Gastroesophageal sphincter (tissue), 4 donors: ENCODE measurements at places on chromosomes 13 and 19. TPM values are rescaled to one million over a fixed set of nuclear protein-coding genes. Genes with fewer than 3 reads are reported as not detected.

DNA sequence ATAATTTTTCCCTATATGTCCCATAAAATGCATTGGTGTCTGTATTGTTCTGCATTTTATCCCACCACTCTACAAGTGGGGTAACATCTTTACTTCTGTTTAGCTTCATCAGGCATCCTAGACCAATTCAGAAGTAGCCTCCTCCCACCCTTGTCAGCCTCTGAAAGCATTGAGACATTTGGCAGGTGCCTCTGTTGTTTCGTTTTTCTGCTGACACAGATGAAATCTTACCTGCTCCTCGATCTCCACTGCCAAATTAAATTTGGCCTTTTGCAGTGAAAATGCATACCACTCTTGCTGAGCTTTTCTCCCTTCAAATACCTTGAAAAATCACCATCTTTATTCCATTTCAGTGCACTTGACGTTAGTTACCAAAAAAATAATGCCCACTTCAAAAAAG, 83.5 kb upstream of the STARD13 start:
- no peaks in the 10 kb centered on the region for H3K4me1 ChIP-seq
- H3K4me3 ChIP-seq, result no peak overlapping the region
- H3K27me3 ChIP-seq, result no peaks in the 10 kb centered on the region
- peaks cover 2% of the 10 kb centered on the region for H3K36me3 ChIP-seq
- no peak overlapping the region for H3K27ac ChIP-seq
- ATAC-seq, result no peak

- H3K36me3 ChIP-seq, result no peaks in the 10 kb centered on the region
- H3K4me1 ChIP-seq, result peaks cover 62% of the 10 kb centered on the region
- H3K4me3 ChIP-seq, result peak overlapping the region; percentile 11
- ATAC-seq, result no peak
- no peaks in the 10 kb centered on the region for H3K27me3 ChIP-seq
- no peak overlapping the region for H3K27ac ChIP-seq
These were observed 54.8 kb downstream of the GATAD2A start for GRCh38 chr19:19460258-19460731.

- H3K36me3 ChIP-seq, result no peaks in the 10 kb centered on the region
- peak overlapping the region; percentile 46 for H3K4me3 ChIP-seq
- H3K4me1 ChIP-seq, result no peaks in the 10 kb centered on the region
- ATAC-seq, result no peak
- H3K27me3 ChIP-seq, result peaks cover 100% of the 10 kb centered on the region
These were observed 604 bp downstream of the ERFL start for GRCh38 chr19:41927497-41928192.

DNA sequence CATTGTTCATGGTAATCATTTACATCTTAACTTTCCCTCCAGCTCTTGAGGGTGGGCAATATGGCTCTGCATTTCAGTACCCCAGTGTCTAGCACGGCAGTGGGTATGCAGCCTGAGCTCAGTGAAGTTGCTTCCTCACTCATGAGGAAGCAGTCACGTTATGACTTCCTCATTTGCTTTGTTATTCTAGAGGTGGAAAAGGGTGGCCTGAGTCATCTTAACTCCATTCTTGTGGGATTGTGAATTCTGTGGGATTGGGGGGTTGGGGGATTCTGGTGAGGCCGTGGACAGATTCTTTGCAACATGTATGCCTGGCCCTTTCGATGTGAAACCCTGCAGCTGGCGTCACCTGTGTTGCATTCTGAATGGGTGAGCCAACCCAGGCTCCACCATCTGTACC, 406.7 kb upstream of the ZNF507 start:
- H3K4me3 ChIP-seq, result no peak overlapping the region
- no peak for ATAC-seq
- no peaks in the 10 kb centered on the region for H3K36me3 ChIP-seq

DNA sequence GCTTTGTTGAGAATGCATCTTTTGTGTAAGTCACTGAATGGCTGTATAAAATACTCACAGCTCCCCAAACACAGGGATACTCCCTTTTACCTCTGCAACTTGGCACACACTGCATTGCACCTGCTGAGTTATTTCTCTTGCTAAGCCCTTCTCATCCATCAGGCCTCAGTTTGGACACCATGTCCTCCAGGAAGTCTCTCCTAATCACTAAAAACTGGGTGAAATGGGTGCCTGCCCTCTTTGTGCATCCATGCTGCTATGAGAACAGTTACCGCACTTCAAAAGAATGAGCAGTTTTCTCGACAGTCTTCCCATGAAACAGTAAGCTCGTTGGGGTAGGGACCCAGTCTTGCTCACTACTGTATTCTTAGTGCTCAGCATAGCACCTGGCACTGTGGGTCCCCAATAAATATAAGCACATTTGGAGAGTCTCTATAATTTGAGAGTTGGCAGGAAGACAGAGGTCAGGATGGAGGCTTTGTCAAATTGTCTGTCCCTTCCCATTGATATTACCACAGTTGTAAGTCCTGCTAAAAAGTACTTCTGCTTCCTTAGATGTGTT, 4.6 kb upstream of the SLC25A30 start:
- no peak overlapping the region for H3K27ac ChIP-seq
- H3K4me1 ChIP-seq, result no peaks in the 10 kb centered on the region
- ATAC-seq, result no peak

DNA sequence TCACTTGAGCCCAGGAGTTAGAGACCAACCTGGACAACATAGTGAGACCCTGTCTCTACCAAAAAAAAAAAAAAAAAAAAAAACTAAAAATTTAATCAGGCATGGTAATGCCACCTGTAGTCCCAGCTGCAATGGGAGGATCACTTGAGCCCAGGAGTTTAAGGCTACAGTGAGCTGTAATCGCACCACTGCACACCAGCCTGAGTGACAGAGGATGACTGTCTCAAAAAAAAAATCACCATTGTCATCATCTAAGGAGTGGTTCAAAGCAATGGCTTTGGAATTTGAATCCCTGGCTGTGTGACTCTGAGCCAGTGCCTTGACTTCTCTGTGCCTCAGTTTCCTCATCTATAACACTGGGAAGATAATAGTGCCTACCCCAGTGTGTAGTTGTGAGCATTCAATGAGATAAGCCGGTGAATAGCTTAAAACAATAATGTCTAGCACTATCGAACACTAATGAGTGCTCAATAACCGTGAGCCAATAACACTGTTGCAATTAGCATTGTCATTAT, 11.5 kb downstream of the IGSF23 start:
- H3K4me1 ChIP-seq, result no peaks in the 10 kb centered on the region
- ATAC-seq, result no peak
- no peaks in the 10 kb centered on the region for H3K27me3 ChIP-seq
- no peaks in the 10 kb centered on the region for H3K36me3 ChIP-seq
- H3K4me3 ChIP-seq, result no peak overlapping the region

DNA sequence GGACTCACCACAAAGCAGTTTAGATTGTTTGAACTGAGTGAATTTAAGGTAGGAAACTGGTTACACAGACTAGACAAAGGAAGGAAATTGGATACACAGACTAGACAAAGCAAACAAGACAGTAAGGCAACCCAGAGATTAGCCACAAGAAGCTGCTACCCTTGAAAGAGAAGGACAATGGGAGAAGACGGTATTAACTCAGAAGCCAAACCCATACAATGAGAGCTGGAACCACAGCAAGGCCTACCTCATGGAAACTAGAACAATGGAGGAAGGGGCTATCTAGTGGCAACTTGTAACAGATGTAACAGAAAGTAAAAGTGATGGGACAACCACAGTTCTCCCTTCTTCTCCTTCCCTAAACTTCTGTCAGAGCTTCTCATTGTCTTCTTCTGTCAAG, 410.9 kb upstream of the SPRY2 start:
- no peak overlapping the region for H3K4me3 ChIP-seq
- no peak overlapping the region for H3K27ac ChIP-seq
- ATAC-seq, result no peak
- H3K27me3 ChIP-seq, result no peaks in the 10 kb centered on the region
- no peaks in the 10 kb centered on the region for H3K4me1 ChIP-seq

- H3K27ac ChIP-seq, result no peak overlapping the region
- H3K27me3 ChIP-seq, result no peaks in the 10 kb centered on the region
- no peaks in the 10 kb centered on the region for H3K36me3 ChIP-seq
- H3K4me3 ChIP-seq, result no peak overlapping the region
- no peak for ATAC-seq
- H3K4me1 ChIP-seq, result no peaks in the 10 kb centered on the region
These were observed 1.2 kb downstream of the FRY start for GRCh38 chr13:32032759-32033158.

RPS16 gene
- total RNA-seq, result 1,137 TPM

IL27RA gene
- total RNA-seq, result 5.4 TPM

- peak overlapping the region; percentile 86 for H3K4me3 ChIP-seq
- peaks cover 75% of the 10 kb centered on the region for H3K4me1 ChIP-seq
- peak; percentile 57 for ATAC-seq
- peaks cover 46% of the 10 kb centered on the region for H3K36me3 ChIP-seq
- no peaks in the 10 kb centered on the region for H3K27me3 ChIP-seq
These were observed 3.9 kb downstream of the MIDN start for GRCh38 chr19:1252221-1252820.
